ENCODE measurements at places on chromosomes 5 and 9.

DNA sequence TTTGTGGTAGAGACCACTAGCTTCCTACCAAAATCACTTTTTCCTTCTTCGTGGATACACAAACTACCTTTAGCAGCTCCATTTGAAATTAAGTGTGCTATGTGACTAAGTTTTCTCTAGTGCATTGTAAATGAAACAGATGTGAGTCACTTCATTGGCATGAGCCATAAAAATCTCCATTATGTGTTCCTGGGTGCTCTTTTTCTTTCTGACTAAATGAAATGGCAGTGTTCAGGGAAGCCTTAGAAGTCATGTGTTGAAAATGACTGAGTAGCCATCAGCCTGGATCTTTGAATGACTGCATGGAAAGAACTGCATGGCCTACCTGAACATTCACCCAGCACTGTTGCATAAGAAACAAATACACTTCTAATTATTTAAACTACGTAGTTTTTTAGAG, 107.9 kb downstream of the NDUFAF2 start:
- DNase-seq = peak; percentile 59

- no peak for DNase-seq
Observed at GRCh38 chr9:133461975-133462374, 2.2 kb downstream of the CACFD1 start.

GRCh38 chr9:36731068-36731956, 158.6 kb downstream of the MELK start:
- no peak for DNase-seq

DNA sequence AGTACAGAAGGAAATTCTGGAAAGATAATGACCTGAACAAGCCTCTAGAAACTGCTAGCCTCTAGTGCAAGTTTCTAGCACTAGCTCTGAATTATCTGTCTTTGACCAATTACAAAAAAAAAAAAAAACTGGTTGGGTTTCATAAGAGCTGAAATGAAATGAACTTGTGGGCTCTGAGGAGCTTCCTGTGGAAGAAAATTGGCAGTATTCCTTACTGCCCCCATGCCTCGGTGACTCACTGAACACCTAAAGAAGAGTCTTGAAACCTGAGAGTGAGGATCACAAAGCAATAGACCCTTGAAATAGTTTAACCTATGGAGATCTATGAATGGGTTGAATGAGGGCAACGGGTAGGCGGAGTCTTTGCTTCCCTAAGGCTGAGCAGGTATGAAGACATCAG, 263.6 kb upstream of the RASA1 start:
- DNase-seq = no peak

DNA sequence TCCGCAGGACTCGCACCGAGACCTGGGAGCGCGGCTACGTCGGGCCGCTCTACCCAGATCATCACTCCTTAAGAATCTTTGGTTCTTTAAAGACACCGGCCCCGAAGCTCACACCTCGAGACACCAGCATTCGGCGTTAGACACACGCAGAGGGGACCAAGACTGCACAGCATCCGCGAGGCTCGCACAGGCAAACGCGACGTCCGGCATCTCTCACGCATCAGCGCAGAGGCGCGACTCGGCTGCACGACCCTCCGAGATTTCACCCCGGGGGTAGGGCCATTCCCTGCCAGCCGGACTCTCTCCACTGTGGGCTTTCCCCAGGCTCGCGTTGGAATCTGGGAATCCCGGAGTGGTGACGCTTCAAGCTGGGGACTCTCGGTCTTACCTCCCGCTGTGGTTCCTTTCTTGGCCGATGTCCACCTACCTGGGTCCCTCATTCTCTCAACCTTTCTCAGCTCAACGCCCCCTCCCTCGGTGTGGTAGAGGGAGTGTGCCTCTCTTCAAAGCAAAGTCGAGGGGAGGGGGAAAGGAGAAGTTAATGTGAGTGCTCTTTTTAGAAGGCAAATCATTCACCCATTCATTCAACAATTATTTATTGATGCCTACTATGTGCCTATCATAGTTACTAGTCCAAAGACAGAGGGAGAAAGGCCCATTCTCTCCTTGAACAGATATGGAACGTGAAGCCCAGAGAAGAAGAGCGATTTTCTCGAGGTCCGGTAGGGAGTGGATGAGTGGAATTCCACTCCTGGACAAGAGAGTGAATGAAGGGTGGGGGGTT, 1.3 kb upstream of the HAND1 start:
- DNase-seq = no peak

GRCh38 chr5:146744068-146744745, 134.3 kb downstream of the PPP2R2B start:
- no peak for DNase-seq

GRCh38 chr9:13677801-13678200, 398.3 kb upstream of the MPDZ start:
- no peak for DNase-seq

- no peak for DNase-seq
Observed at GRCh38 chr5:8458038-8458383, 589.1 kb downstream of the MTRR start.

GRCh38 chr9:11577522-11577921, 964.7 kb upstream of the PTPRD start:
- no peak for DNase-seq

GRCh38 chr5:174378121-174378874, 332.8 kb downstream of the NSG2 start:
- no peak for DNase-seq

DNA sequence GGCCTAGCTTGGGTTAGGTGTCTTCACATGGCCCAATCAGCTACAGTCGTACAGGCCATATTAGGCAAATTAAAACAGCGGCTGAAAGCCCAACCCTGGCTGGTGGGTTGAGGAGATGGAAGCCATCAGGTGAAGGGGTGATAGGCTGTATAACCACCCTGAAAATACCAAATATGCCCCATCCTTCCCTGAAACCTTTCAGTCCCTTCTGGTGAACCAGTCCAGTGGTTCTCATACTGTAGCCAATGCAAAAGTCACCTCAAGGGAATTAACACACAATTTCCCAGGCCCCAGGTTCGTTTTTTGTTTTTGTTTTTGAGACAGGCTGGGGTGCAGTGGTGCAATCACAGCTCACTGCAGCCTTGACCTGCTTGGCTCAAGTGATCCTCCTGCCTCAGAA, 19.8 kb upstream of the KCNV2 start:
- no peak for DNase-seq

DNA sequence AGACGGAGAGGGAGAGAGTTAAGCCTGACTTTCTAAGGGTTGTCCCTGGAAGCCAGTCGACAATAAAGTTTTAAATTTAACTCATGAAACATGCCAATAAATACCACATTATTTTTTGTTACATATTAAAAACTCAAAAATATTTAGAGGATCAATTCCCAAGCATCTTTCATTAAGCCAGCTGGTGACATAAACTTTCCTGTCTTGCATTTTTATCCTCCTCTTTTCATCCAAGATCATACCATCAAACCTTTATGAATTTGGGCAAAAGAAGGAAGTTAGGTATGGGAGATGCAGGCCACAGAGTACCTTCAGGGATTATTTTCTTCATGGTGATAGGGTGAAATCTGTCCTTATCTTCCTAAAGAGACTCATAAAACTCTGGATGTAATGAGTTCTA, 178.3 kb upstream of the FBXL17 start:
- no peak for DNase-seq

Data from BJ (cell line).